ENCODE measurements at places on chromosomes 5 and 9.

GRCh38 chr9:96391021-96391765 is 7.7 kb upstream of the SLC35D2 start:
- DNase-seq: no peak

- DNase-seq: peak; percentile 73
Measured at GRCh38 chr9:118882684-118883083, 486.6 kb downstream of the BRINP1 start.

- DNase-seq: no peak
Measured at GRCh38 chr5:177984584-177985206, 11.3 kb downstream of the PROP1 start.

- DNase-seq: no peak
Measured at GRCh38 chr9:96587338-96588315, 32.0 kb downstream of the CDC14B start.

DNA sequence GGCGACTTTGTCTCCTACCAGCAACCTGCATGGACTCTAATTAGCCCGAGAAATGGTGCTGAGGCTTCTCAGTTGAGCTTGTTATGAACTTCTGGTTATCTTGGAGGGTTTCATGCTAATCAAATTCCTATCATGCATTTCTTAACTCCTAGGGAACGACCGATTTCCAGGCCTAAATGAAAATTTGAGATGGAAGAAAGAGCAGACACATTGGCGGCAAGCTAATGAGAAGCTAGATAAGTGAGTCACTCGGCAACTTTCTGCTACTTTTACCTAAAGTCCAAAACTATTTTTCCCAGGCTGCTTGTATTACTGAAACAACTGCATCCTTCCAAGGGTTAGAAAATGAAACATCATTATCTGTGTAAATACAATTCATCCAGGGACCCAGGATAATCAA is 207.2 kb downstream of the DOCK8 start:
- no peak for DNase-seq

DNA sequence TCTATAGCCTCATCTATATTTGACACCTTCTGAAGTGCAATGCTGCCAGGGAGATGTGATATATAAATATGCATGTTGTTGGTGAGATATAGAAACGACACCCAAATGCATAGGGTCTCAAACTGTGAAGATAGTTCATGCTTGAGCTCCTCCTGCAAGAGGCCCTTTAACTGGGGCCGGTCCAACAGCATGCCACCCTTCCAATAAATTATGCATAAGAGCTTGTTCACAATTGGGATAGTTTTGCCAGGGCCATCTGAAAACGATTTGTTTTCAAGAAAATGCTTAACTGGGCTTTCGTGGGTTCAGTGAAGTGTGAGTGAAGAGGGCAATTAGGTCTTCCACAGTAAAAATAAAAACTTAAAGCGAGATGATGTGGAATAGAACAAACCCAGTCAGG is 424.2 kb upstream of the WWC1 start:
- DNase-seq: peak; percentile 34

DNA sequence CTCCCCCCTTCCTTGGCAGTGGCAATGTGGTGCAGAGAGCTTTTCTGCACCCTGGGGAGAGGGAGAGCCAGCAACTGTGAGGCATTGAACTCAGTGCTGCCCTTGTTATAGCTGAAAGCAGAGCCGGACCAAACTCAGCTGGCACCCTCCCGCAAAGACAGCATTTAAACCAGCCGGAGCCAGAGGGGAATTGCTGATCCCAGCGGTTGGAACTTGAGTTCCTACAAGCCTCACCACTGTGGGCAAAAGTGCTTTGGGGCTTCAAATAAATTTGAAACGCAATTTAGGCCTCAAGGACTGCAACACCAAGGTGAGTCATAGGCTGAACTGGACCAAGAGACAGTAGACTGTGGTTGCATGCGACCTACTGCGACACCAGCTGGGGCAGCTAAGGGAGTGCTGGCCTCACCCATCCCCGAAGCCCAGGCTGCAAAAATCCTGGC is 207.6 kb upstream of the CDKN2B start:
- peak; percentile 82 for DNase-seq

DNA sequence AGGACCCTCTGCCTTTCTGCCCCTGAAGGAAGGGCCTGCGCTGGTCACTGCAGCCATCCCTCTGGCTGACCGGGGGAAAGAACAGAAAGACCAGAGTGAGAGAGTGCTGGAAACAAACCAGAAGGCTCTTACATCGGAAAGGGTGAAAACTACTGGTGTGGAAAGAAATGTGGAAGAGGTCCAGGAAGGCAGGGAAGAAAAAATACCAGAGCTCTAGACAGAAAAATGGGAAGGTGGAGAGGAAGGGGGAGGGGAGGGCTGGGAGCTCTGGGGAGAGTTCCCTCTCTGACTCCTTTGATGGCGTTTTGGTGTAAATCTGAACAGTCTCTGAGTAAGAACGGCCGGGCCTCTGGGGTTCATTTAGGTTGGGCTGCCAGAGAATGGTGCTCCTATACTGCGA is 47.7 kb downstream of the COL23A1 start:
- peak; percentile 56 for DNase-seq

DNA sequence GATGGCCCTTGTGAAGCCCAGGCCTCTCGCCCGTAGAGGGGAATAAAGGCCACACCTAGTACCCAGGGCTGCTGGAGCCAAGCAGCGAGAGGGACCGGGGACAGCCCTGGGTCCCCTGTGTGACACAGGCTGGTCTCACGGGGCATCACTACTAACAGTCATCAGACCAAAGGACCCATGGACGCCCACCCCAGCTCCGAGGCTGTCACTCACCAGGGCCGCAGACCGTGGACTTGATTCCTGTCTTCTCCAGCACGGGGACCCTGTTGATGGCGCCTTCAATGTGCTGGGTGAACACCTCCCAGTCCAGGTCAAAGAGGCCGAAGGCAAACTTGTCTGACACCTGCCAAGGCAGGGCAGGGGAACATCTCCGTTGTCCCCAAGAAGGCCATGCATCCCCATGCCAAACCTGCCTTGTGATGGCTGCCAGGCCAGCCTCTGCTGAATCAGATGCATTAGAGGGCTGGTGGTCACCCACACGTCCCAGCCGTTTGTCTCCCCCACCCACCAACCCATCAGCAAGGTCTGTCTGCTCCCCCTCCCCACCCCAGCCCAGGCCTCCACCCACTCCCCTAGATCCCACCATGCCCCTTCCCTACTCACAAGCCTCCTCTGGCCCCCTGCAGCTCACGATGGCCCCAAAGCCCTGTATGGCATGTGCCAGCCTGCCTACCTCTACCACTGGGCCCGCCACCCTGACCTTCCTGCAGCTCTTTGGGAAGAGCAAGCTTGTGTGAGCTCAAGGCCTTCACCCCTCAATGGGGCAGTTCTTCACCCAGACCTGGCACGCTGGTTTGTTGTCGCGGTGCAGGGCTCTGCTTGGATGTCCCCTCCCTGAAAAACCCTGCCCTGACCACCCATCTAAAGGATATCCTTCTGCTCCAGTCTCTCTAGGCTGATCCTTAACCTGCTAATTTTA is 20.8 kb downstream of the SARDH start:
- no peak for DNase-seq

- DNase-seq: no peak
Measured at GRCh38 chr9:14471041-14471440, 157.1 kb upstream of the NFIB start.

DNA sequence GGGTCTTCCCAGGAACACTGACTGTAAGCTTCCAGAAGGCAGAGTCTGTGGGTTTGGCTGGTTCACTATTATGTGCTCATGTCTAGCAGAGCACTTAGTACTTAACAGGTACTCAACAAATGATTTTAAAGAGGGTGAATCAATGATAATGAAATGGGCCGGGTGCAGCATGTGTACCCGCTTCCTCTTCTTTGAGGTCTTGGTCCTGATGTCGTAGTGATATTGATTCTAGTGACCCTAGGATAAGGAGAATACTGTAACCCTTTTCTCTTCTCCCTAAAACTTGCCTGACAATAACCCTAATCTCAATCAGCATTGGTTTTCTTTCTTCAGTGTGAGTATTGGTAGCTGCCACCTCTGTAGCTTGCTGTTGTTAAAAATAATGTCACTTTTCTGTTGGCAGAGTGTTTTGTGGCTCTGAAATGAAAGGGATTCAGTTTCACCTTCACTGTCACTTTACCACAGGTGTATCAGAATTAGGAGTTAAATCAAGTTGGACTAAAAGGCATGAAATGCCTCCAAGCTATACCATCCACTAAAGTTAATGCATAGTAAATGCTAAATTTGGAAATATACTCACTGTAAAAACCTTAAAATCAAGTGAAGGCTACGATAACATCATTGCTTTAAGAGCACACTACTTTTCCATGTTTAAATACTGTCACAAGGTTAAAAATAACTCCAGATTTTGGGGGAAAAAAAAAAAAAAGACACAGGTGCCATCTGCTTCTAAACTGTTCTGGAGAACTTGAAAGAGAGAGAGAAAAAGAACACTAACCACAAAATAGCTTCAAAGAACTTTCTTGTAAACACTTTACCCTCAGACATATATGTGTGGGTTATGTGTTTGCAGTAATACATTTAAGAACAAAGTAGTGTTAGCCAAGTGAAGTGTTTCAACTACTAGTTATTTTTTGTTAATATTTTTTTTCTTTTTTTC is 6.0 kb downstream of the CAMK4 start:
- DNase-seq: no peak

DNA sequence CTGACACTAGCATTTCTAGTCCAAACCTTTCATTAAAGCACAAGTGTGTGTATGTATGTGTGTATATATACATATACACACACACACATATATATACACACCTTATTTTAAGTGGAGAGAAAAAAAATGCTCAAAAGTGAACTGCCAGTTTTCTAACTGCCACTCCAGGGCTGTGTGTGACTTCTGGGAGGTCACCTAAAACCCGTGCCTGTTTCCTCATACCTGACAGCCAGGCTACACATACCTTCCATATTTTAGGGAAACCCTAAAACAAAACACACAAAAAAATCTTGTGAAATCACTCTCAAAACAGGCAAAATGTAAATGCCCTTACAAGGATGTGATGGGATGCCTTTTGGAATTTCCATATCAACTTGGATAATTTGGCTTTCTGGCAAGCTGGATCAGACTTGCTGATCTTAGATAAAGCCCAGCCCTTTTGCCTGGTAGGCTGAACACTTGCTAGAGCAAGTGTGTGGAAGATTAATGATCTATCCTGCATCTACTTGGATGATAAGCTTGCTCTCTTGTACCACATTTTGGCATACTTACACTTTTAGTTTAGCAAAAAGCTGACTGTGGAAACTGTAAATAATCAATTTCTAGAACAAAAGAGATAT is 127.8 kb downstream of the GNAQ start:
- DNase-seq: no peak

DNA sequence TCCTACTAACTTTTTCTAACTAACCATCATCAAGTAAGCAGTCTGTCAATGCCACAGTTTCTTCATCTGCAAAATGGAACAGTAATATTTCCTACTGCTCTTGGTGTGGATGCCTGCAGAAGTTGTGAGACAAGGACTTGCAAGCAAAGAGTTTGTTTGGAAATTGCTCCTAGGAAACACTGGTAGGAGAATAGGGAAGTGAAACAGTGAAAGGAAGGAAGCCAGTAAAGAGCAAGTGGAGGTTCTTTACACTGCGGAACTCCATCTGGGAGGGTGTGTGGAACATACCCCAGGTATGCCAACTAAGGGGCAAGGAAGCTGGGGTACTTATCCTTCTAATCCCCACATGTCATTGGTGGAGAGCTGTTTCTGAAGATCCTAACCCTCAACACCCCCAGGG is 119.9 kb downstream of the FOXD1 start:
- DNase-seq: no peak

- no peak for DNase-seq
Measured at GRCh38 chr9:130672466-130672865, 8.1 kb downstream of the PRDM12 start.

- DNase-seq: no peak
Measured at GRCh38 chr5:78720997-78721396, 72.4 kb upstream of the LHFPL2 start.

DNA sequence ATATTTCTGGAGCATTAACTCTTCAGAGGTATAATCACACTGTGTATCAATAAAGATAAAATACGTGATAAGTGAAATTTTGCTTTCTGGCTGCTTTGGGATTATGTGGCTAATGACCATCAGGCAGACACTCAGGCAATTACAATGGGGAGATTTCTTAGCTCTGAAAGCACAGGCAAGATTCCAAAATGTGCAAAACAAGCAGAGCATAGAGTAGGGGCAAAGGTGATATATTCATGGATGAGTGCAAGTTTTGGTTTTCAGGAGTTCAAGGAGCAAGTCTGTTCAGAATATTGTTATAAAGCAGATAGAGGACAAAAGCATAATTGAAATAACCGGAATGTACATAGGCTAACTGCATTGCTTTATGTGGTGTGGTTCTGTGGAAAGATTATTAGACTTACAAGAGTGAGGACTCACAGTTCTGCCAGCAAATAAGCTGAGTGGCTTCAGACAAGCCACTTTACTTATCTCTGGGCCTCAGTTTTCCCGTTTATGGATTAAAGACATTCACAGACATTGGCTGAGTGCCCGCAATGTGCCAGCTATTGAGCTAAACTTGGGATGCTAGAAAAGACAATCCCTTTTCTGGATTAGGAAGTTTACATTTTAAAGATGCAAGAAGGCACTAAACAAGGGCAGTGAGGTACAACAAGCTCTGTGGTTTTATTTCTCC is 945.6 kb upstream of the ARRDC3 start:
- DNase-seq: no peak

DNA sequence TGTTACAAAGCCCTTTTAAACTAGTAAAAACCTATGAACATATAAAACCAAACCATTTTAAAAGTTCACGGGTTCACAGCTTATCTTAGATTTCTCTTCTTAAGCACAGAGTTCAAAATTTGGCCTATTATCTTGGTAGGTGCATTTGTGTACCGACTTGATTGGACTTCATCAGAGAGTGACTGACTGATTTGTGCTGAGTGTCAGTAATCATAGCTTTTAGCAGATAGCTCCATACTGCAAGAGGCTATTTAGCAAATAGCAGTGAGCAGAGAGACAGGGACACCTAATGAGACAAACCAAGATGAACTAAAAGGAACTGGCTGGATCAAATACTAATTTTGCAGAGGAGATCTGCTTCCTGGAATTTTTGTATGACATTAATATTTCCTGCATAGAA is 274.5 kb downstream of the PRR16 start:
- DNase-seq: no peak

DNA sequence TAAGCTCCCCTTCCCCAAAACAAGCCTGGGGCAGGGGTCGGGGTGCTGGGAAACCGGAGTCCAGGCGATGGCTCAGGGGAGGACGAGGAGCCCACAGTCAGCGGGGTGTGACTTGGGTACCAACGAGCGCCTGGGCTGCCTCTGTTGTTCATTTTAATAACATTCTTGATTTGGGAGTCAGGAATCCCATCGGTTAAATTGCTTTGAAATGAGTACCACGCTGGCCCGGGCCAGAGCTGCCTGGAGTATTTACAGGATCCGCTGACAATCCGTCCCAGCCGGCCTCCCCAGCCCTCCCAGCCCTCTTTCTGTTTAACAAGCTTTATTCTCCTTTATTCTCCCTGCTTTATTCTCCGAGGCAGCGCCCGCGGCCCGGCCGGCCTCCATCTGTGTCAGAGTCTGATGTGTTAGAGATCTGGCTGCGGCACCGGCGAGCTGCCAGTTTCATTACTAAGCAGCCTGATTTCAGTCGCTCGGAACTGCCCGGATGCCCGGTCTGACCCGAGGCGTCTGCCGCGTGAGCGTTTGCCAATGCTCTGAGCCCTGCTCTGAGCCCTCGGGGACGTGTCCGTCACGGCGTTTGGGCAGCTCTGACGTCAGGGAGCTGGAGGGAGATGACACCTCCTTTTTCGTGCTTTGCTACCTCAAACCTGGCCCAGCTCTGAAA is 16.5 kb upstream of the QRFP start:
- peak; percentile 76 for DNase-seq
